NCI-H2081 (cell line): ENCODE measurements at places on chromosomes 7 and 10.
A peak's percentile ranks its signal among the peaks of the same experiment; 100 is the strongest.

GRCh38 chr10:20674926-20675325, 222.2 kb downstream of the NEBL start:
- no peak for DNase-seq

DNA sequence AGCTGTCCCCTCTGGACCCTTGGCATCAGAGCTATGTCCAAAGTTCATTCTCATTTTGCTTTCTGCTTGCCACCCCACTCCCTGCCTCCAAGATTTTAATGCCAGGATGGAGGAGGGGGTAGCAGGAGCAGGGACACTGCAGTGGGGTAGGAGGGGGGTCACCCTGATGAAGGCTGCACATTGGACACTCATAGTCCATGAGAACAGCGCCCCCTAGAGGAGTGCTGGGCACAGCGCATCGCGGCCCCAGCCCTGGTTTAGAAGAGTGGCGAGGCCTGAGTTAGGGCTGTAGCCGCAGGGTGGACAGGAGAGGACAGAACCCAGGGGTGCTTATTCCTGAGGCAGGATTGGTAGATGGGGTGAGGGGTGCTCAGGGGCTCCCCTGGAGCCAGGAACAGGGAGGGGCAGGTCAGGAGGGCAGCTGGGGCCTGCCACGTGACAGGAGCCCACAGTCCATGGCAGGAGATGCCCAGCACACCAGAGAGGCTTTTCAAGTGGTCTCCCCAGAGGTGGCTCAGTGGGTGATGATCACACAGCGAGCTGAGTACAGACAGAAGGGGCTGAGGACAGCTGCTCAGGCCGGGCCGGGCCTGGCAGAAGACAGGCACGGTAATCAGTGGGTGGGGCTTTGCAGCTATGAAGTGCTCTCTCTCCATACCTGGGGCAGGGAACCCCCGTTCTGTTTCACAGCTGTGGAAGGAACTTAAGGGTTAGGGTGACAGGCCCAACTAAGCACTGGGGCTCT, 71.4 kb downstream of the NEURL1 start:
- DNase-seq: no peak

GRCh38 chr10:22992621-22993020, 64.8 kb downstream of the ARMC3 start:
- peak; percentile 7 for DNase-seq

- DNase-seq: no peak
These were observed 103.3 kb downstream of the TPST1 start for GRCh38 chr7:66308411-66308810.

DNA sequence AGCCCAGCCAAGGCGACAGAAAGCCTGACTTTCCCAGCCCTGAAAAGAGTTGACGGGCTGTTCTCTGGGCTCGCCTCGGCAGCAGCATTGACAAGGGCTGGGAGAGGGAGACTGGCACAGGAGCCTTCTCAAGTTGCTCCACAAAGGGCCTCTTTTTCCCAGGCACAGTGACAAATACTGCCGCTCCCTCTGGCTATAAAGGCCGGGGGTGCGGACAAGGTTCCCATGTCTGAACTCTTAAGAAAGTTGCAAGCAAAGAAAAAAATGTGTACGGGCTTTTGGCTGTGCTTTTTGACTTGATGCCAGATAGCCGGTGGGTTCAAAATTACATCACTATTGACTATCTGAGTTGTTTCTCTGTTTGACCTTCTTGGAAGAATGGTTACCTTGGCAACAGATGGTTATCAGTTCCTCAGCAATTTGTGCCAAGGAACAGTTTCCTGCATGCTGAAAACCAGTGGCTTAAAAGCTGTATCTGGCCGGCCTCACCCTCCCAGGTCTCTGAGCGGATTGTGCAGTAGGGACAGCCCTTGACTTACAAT, 115.9 kb upstream of the EEPD1 start:
- DNase-seq: peak; percentile 42
